RCC 7860 (cell line): ENCODE measurements at places on chromosomes 1 and 21.

- no peak for DNase-seq
Observed at GRCh38 chr1:201666102-201666501, 127.2 kb downstream of the NAV1 start.

- DNase-seq = peak; percentile 37
Observed at GRCh38 chr1:206435445-206435844, 34.8 kb upstream of the IKBKE start.

- DNase-seq = peak; percentile 23
Observed at GRCh38 chr21:39867198-39867650, at the start of gene PCP4. TSS of gene PCP4 (plus strand) at chr21:39867438. CDS start at chr21:39867502, 64 bp downstream.

GRCh38 chr1:121408354-121408753 is 223.6 kb downstream of the SRGAP2C start:
- DNase-seq = no peak

DNA sequence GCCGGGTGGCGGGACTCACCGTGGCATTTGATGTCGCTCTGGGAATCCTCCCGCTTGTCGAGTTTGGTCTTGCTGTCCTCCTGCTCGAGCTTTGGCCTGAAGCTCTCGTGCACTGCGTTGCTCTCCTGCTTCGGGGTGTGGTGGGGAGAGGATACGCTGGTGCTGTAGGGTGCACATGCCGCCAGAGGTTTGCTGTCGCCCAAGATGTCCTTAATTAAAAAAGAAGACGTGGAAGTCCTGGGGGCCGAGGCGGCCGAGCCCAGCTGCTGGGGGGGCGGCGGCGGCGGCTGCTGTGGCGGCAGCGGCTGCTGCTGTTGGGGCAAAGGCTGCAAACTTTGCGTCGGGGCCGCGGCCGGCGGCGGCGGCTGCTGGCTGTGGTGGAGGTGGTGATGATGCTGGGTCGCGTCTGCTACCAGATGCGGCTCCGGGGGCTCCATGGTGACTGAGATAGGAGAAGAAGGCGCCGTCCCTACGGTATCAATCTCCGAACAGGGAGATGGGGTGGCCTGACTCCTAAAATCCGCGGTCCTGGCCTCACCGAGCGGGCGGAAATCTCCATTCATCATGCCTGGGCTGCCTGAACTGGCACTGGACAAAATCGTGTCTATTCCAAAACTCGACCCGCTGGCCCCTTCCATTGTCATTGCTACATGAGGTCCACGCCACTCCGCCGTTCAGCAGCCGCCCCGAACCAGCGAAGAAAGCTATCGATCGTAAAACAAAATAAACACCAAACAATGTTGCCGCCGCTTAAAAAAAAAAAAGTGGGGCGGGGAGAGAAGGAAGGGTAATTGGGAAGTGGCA is at the start of gene BARHL2:
BARHL2 (minus strand) TSS at position 751 of the 804 bp plus-strand sequence; CDS start at position 644, 107 bp downstream.
- no peak for DNase-seq

- no peak for DNase-seq
Observed at GRCh38 chr1:180154003-180154324, 705 bp upstream of the QSOX1 start.

GRCh38 chr1:59574085-59574484 is 240.7 kb upstream of the HOOK1 start:
- peak; percentile 46 for DNase-seq

DNA sequence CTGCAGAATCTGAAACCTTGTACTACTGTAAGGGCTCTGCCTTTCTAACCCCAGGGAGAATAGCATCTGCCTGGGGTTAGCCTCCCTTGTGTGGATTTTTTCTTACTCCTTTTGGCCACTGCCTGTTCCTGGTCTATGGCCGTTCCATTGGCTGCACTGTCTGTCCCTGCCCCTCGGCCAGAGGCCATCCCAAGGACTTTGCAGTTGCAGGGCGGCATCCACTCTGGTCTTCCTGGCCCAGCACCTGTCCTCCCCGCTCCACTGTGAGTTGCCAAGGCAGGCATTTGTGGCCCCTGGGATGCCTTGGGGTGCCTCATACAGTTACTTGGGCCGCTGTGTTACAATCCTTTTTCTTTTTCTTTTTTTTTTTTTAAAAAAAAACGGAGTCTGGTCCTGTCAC is 45.8 kb downstream of the PDE9A start:
- DNase-seq = no peak

- no peak for DNase-seq
Observed at GRCh38 chr1:177514207-177514606, 343.4 kb downstream of the BRINP2 start.

- no peak for DNase-seq
Observed at GRCh38 chr1:213166852-213167251, 115.8 kb downstream of the RPS6KC1 start.

DNA sequence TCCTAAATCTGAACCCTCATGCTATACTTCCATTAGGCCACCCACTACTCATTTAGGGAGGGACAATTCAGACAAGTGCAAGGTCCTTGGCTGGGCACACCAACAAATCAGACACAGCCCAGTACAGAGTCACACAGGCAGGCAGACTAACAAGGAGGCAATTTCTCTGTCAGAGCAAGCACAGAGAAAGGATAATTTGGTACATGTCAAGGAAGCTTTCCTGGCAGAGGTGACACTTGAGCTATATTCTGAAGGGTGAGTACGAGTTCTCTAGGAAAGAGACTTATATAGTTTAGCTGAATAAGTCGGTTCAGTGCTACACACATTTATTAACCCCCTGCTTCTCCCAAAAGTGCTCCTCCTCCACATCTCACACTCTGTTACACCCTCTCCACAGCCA is 455.9 kb downstream of the OMA1 start:
- DNase-seq = no peak
